ENCODE measurements at places on chromosomes 3 and 15.
A peak's percentile ranks its signal among the peaks of the same experiment; 100 is the strongest.

- no peak for DNase-seq
These were observed 60.6 kb upstream of the PLCL2 start for GRCh38 chr3:16824081-16824696.

DNA sequence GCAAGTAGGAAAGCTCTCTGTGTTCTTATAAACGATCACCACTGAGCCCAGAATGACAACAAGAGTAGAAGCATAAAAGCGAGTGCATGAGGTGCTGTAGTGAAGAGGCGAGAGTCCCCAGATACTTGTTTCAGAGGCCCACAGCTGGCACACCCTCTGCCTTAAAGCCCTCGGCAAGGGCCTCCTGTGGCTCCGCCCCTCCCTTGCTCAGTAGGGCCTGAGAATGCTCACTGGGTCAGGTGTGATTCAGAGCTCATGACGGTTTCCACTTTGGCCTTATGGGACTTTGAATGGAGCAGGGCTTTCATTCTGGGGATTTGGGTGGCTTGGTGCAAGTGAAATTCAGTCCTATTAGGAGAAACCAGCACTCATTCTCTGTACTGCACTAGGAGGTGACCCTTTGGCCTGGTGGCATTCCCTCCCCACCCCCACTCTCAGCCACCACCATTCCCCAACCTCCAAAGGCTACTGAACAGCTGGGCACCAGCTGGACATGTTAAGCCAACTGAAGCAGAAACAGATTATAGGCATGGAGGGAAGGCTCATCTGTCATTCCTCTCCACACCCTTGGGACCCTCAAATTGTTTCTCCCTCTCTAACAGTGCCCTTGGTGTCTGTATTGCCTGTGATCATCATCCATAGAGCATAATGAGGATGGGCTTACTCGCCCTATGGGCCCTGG lies 109.6 kb upstream of the CTDSPL start:
- DNase-seq = no peak

DNA sequence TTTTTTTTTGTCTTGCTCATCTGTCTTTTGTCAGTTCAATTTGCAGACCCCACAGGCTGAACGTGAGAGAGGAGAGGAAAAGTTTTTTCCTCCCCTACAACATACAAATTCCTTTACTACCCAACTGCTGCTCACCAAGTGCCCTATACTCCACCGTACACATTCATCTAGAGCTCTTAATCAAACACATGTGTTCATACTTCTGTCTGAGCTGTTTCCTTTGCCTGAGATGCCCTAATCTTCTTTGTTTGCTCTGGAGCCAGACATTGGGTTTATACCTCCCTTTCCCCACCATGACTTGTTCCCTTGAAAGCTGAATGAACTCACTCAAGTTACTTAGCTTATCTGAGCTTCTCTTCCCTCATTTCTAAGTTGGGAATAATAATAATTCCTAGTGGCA lies 122.7 kb upstream of the RASGRP1 start:
- DNase-seq = no peak

GRCh38 chr3:154538566-154539360 lies 108.8 kb upstream of the GPR149 start:
- DNase-seq = peak; percentile 8

- peak; percentile 40 for DNase-seq
These were observed 146.1 kb upstream of the CTNNB1 start for GRCh38 chr3:41053220-41053619.

- DNase-seq = peak; percentile 8
These were observed 34.6 kb downstream of the ZNF589 start for GRCh38 chr3:48275287-48276027.

Data from mammary epithelial cell (primary cell).